ENCODE measurements at places on chromosomes 12 and 14.

- no peak for DNase-seq
Measured at GRCh38 chr12:122981036-122981471, 573 bp downstream of the ARL6IP4 start.

- DNase-seq, result no peak
Measured at GRCh38 chr14:55201219-55202101, 10.1 kb upstream of the DLGAP5 start.

DNA sequence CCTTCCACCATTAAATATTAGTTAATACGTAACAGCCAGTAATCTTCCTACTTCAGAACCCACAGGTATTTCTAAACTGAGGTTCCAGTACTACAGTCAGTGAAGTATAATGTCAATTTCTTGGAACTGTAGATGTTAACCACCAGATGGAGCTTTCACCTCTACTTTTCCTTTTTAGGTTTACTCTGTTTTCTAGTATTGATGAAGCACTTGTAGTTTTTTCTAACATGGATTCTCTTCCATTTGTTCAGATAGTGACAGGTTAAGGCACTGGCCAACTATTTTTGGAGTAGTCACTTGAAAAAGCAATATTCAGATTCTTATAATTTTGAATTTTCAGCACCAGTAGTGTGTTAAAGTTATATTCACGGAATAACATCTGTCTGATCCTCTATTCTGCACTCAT is 4.6 kb upstream of the SEC23A start:
- no peak for DNase-seq

- no peak for DNase-seq
Measured at GRCh38 chr12:54030889-54031471, 1.9 kb upstream of the HOXC5 start.

DNA sequence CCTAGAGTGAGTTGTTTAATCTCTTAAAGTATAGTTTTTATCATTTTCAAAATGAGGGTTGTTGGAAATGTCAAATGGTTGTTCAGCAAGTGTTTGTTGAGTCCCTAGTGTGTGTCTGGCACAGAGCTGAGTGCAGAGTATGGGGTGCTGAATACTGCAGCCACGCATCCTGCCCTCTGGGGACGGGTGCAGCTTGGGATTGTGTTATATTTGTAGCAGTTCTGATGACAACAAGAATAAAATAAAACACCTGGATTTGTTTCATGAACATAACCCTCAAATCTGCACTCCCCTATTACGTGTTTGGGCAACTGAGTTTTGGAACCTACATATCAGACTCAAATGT is 127.9 kb downstream of the CACNA1C start:
- no peak for DNase-seq

DNA sequence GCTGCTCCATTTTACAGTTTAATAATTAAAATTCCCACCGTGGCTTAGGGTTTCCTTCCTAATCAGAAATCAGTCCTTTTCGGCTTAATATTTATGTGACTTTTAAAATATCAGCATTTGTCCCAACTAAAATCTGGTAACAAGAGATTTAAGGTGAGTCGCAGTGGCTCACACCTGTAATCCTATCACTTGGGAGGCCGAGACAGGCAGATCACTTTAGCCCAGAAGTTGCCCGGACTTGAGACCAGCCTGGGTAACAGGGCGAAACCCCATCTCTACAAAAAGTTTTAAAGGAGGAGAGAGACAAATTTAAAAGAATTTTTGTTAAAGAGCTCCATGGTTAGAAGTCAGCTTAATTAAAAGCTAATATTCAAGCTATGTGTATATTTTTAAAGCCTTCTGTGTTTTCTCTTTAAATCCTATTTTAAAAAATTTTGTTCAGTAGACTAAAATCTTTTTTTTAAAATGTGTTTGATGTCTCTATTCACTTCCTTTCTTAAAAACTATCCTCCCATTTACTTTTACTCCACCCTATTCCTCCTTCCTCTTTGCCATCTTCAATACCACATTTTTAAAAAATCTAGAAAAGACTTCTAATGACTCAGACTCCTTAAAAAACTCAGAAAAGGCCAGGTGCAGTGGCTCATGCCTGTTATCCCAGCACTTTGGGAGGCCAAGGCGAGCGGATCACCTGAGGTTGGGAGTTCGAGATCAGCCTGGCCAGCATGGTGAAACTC is 3.8 kb upstream of the TAC3 start:
- DNase-seq, result no peak

DNA sequence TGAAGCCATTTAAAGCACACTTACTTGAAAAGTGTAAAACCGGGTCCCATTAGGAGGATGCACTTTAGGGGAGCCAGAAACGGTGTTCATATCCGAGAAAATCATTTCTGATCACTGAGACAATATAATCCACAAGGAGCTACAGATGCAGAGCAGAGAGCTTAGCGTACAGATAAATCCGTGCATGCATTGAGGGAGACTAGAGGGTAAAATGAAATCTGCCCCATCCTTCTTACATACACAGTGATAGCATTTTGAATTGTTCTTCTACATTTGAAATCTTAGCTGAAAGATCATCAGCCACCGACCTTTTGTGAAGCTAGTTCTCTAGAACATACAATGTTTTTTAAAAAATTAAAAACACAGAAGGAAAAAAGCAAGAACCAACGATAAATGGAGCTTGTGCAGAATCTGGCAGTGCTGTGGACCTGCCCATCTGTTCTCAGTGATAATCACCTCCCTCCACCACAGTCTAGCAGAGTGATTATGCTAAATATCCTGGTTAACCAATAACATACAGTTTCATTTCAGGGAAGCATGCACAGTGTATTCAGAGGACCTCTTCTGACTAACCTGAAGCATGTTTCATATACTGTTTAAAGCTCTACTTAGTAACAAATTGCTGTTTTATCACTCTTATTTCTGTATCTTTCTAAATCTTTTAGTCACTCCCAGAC is 161.1 kb downstream of the PPFIA2 start:
- no peak for DNase-seq

DNA sequence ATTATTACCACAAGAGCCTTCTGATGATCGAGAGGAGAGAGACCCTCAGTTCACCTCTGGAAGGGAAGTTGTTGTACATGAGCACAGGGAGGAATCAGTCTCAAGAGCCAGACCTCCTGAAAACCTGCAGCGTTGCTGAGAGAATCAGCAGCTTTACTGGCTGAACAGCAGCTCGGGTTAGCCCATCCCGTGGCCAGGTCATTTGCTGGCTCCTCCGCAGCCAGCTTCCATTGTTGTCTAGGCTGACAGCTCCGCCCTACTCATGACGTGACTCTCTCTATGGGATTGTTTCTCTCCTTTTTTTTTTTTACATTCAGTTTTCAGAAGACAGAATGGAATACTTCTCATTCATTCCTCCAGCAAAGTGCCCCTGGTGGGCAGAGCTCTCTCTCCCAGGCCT is 69.9 kb downstream of the TGFB3 start:
- DNase-seq, result no peak

GRCh38 chr12:107327651-107328182 is 234.4 kb upstream of the CRY1 start:
- DNase-seq, result no peak

DNA sequence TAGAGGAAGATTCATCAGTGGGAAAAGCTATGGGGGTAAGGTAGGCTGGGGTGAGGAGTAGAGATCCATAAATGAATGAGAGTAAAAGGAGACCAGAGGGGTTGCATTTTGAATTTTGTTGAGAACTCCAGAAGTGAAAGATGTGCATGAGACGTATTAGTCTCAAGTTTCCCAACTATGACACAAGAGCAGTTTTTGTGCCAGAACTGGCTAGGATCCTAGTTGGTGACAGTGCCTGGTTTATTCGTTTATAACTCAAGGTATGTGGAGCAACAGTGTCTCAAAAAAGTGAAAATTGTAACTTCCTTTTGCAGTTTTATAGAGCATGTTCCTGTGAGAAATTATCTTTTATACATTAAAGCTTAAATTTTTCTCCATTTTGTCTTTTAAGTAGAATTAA is 377.0 kb downstream of the NPAS3 start:
- DNase-seq, result no peak

GRCh38 chr12:19792028-19792427 is 352.7 kb downstream of the AEBP2 start:
- no peak for DNase-seq

DNA sequence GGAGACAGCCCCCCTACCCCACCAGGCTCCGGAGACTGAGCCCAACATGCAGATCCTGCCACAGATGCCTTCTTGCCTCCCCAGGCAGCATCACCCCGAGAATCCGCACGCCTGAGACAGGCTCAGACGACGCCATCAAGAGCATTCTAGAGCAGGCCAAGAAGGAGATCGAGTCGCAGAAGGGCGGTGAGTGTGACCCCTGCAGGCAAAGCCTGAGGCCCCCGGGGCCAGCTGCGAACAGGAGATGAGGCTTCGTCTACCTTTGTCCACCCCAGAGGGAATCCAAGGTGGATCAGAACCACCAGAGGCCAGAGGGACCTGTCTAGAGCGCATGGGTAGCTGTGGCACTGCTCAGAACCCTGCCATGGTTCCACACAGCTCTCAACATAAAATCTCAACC is 56.9 kb downstream of the PHETA1 start:
- DNase-seq, result no peak

- peak; percentile 57 for DNase-seq
Measured at GRCh38 chr12:14403711-14404196, 38.3 kb downstream of the ATF7IP start.

GRCh38 chr12:40921563-40922163 is 229.4 kb downstream of the CNTN1 start:
- DNase-seq, result no peak

DNA sequence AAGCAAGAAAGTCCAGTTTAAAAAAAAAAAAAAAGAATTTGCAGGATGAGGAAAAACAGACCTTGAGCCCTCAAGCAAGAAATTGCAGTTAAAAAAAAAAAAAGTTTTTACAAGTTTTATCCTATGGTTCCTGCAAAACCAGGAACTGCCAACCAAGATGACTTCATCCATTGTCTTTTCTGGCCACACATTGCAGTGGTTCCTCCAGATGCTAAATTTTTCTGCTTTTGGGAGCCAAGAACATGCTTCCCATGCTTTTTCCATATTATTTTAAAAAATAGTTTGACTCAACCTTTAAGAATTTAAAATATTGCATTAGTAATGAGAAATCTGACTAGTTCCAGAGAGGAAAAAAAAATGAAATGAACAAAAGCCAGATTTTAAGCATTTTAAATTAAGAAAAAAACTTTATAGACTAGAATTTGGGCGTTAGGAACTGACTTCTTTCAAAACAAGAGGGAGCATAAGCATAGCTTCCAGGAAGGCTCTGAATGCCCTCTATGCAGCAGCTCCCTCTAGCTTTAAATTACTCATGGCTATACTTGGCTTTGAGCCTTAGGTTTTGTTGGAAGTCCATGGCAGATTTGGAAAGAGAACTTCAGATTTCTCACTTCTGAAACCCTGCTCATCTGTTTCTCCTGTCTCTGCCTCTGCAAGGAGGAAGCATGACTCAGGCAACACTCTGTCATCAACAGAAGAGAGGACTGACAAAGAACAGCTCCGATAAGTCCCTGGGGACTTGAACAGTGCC is 124.5 kb downstream of the GPR65 start:
- DNase-seq, result no peak

GRCh38 chr12:50723865-50724264 is 40.0 kb upstream of the ATF1 start:
- DNase-seq, result no peak

GRCh38 chr12:121839993-121840761 is 18.5 kb downstream of the HPD start:
- no peak for DNase-seq

DNA sequence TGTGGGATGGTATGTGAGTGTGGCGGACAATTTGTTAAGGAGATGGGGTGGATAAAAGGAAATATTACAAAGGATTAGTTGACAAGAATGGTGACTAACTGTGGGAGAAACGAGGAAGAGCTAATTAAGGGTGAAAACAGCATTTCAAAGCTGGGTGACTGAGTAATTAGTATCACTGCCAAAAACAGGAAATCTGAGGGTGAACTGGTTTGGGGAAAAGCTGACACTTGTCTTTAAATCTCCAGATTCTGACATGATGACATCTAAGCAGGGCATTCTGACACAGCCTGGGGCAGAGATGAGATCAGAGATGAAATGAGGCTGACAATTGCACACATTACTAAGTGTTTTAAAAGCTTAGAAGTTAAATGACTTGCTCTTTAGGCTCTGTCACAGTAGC is 42.4 kb upstream of the CCDC175 start:
- no peak for DNase-seq

- no peak for DNase-seq
Measured at GRCh38 chr12:46489951-46490388, 117.4 kb upstream of the SLC38A2 start.

DNA sequence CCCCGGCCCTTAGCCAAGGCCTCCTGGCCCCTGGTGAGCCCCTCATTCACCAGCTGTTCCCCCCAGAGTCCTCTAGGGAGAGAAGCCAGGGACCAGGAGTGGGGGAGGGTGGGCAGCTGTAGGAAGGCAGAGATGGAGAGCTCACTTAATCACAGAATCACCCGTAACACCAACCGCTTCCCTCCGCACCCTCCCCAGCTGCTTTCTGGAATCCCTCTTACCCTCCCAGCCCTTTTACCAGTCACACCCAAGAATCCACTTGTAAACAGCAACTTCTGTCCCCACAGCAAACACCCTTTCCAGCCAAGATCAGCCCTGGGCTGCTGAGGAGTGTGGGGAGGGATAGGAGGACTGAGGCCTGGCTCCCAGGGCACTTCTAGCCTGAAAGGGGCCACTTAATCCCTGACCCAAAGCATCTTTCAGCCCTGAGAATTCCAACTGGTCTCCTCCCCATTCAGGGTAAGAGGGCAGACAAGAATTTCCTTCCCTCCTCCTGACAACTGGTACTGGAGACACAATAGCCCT is 18.8 kb downstream of the NCKAP5L start:
- DNase-seq, result no peak

GRCh38 chr12:47652521-47653234 is 53.2 kb downstream of the RPAP3 start:
- DNase-seq, result no peak

- DNase-seq, result peak; percentile 86
Measured at GRCh38 chr12:32533971-32534590, 134.7 kb downstream of the FGD4 start.

DNA sequence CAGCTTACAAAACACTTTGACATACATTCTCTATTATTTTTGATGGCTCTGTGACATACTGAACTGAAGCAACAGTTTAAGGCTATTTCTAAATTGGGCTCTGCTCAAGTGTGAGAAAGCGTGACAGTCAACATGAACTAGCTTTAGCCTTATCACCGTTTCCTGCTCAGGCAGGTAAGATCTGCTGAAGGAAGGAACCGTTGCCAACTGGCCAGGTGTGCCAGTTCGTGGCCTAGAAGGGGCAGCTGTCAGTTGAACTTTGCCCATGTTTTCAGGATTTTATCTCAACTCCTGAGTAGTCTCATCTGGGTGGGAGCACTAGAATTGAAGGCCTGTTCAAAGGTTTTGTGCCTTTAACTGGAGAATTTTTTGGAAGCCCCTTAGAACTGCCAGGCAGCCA is 79.5 kb downstream of the ETV6 start:
- DNase-seq, result no peak

GRCh38 chr12:65157091-65157490 is 12.3 kb upstream of the LEMD3 start:
- no peak for DNase-seq

DNA sequence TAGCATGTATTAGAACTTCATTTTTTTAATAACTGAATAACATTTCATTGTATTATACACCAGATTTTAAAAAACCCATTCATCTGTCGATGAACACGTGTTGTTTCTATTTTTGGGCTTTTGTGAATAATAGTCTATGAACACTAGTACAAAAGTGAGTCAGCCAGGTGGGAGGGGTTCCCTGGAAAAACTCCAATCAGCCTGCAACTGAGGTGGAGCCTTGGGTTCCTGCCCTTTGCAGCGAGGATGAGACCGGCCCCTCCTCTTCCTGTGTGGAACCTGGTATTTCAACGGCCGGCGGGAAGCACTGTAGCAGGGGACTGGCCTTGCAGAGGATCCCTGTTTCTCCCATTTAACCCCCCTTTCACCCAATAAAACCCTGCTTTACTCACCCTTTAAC is 56.1 kb downstream of the LMNTD1 start:
- DNase-seq, result no peak

Measured in AG09319 (cell line).